ENCODE measurements at places on chromosomes 2 and 18.
A peak's percentile ranks its signal among the peaks of the same experiment; 100 is the strongest.

DNA sequence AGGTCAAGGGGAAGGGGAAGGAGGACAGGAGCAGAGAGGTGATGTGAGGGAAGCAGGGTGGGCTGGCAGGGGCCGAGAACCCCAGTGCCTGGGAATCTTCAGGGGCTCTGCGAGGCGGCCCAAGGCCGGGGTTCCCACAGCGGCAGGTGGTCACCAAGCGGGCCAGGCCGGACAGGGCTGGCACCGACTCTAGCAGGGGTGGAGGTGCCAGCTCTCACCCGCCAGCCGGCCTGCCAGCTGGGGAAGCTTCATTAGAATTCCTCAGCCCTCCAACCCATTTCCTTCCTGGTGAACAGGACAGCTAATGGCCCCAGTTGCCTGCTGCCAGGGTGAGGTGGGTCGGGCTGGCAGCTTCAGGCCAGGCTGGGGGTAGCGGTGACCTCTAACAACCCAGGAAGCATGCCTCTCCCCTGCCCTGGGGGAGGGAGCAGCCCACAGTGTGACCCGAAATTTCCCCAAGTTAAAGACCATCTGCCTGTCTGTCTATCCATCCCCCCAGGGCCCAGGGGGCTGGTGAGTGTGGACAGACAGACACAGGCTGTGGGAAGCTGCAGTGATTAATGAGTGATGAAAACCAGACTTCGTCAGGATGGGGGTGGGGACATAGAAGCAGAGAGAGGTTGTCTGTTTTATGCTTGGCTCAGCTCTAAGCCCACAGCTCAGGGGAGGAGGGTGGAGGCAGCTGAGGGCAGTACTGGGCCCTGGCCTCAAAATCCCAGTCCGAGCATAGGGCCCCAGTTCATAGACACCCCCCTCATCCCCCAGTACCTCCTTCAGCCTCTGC lies 144.1 kb downstream of the ZFP36L2 start:
- no peak for DNase-seq

DNA sequence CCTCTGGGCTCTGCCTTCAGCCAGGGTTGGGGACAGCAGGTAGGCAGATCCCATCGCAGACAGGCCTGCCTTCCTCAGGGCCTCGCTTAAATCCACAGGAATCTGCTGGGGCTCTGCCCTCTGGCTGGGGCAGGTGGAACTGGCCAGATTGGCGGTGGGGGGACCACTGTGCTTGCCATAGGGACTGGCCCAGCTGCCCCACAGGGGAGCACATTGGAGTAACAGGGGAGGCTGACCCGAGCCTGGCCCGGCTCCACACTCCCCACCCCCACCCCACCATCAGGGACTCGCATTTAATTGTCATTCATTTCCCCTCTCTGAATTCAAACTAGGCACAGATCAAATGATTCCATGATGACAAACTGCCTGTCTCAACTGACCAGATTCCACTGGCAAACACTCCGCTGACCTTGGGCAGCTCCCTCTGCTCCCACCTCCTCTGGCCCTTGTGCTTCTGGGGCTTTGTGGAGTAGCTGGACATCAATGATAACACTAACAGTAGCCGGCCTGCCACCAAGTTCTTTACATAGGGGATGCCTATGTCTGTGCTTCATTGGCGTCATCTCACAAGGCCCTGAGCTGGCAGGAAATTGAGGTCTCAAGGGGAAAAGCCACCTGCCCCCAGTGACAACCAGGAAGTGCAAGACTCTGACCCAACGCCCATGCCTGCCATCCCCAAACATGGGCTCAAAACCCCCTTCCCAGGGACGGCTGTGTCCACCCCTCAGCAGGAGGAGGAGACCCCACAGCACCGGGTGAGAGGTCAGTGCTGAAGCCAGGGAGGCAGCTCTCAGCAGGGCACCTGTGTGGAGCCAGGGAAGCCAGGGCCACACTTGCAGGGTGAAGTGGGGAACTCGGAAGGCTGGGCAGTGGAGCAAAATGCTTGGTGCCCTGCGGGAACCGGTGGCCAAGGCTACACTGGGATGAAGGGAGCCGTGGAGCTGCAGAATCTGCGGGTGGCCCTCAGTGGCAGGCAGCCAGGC lies 2.1 kb upstream of the B3GNT7 start:
- DNase-seq: peak; percentile 80

GRCh38 chr2:72781480-72781879 lies 44.4 kb downstream of the EXOC6B start:
- DNase-seq: no peak

- DNase-seq: no peak
Measured at GRCh38 chr2:161388146-161388779, 27.8 kb upstream of the TBR1 start.

GRCh38 chr2:13103778-13104493 lies 387.2 kb downstream of the TRIB2 start:
- DNase-seq: no peak

DNA sequence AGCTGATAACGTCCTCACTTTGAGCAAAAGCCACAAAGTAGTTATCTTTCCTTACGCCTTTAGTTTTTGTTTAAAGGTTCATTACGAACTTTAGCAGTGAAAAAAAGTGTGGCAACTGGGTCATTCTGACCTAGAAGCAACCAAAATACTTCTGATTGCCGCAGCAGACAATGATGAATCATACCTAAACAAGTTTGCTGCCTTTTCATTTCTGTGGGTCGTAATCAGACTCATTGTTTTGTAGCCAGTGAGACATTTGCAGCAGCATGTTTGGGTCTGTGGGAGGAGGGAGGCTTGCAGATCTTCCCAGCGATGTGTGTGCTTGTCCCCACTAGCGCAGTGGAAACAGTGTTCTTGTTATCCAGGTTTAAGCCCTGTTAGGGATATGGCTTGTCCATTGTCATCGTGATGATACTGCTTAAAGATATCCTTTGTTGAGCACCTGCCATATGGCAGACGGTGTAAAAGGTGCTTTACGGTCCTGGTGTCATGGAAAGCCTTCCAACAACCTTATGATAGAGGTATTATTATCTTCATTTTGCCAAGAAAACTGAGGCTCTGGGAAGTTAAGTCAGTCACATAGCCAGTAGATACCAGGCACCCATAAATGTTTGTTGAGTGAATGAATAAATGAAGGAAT lies 1.3 kb upstream of the GREB1 start:
- no peak for DNase-seq

DNA sequence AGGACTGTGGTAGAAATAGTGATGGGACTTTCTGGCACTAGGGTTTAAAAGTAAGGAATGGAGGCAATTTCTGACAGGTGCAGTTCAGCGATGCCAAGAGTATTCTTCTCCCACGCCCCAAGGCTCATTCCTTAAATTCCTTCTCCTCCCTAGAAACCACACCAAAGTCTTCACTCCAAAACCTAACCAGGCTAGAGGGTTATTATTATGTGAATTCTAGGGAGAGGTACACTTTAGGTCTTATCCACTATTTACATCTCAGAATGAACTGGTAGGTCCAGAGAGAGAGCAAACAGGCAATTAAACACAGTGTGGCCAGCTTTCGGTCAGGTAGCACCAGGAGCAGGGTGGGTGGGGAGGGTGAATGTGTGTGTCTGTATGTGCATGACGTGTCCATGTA lies 11.4 kb downstream of the IL1F10 start:
- no peak for DNase-seq

DNA sequence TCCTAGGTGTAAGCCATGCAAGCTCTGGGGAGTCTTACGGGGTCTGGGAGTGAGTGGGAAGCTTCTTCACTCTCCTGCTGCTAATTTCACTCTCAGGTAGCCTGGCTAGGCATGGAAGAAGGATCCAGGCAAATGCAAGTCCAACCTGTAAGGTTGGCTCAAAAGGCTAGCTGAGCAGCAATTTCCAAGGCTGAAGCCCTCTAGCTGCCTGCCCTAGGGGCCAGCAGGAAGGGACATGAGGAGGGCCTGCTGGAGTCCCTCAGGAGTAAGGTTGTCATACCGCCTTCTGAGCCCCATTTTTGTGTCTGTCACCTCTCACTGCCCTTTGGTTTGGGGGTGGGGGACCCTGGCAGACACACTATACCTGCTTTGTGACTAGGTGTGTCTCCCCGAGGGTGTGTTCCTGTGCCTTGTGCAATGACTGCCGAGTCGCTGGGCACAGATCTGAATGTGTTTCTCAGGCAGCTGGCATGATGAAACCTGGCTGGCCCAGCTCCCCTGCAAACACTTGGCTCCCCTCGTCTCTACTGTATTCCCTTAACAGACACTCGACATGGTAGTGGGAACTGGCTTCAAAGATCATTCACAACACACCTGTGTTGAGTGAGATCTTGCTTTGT lies 123.9 kb upstream of the FAM136A start:
- no peak for DNase-seq

- no peak for DNase-seq
Measured at GRCh38 chr2:201021914-201022313, 49.6 kb downstream of the HYCC2 start.

DNA sequence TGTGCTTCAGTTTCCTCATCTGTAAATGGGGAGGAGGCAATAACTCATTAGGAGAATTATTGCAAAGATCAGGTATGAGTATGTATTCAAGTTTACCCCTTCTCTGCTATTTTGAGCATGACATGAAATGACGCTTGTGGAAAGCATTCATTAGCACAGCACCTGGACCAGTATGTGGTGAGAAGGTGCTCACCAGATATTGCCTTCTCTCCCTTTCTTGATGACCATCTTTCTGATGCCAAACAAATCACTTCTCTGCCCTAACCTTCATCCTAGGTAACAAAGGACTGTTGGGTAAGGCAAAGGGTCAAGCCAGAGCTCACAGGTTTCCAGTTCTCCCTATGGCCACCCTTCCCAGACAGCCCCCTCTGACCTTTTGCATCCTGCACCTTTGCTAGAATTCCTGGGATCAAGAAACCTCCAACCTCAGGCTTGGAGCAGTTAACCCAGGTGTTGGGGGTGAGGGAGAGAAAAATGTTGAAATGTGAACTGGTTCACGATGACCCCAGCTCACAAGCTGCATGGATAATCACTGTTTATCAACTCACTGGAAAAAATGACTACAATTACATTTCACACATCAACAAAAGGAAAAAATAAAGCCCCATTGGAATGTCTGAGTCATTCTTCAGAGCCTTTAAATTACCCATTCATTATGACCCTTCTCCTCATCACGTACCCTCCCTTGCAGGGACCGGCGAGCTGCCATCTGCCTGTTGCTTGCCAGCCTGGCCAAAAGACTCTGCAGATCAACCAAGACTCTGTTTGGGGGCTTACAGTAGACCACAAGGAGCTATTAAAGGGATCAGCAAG lies 41.6 kb downstream of the LBH start:
- DNase-seq: no peak

DNA sequence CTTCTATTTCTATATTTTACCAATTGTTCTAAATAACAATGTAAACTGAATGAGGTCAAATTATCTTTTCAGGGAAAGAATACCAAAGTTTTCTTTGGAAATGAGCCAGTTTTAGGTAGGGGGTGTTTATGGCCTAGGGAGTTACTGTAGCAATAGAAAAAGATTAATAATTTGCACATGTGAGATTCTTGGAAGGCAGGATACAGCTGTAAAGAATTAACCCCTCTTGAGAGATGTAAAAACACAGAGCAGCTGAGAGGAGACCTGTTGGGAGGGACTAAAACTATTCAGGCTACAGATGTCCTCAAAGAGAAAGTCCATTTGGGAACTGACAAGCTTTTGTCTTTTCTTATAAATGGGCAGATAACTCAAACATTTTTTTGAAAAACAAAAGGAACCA lies 182.2 kb downstream of the FIGN start:
- DNase-seq: no peak

DNA sequence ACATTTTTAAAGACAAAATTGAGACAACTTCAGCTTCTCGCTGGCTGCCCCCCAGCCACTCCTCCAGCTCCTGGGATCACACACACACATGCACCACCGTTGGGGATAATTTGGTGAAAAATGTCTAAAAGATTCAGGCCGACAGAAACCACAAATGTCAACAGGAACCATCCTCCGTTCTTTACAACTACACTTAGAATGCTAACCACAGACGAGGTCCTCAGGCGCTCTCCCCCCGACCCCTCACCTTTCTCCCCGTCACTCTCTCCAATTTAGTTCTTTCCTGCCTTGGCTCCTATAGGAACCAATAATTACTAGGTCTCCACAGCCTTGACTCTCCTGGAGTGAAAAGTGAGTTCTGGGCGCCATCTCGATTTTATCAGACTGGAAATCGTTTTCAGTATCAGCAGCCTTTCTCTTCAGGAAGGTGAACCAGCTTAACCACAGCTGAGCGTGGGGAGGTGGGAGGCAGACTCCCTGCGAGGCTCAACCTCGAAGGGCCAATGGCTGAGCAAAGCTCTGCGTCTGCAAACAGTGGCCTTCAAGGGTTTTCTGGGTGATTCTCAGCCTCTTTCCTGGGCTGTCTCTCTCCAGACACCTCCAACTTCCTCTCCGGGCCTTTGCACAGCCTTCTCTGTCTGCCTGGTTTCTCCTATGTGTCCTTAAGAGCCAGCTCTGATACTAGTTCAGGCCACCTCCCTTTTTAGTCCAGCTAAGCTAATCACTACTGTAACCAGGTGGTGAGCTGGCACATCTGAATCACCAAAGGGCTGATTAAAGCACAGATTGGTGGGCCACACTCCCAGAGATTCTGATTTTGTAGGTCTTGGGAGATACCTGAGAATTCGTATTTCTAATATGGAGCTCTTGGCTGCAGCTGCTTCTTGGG lies 115.7 kb upstream of the COPS8 start:
- DNase-seq: no peak

DNA sequence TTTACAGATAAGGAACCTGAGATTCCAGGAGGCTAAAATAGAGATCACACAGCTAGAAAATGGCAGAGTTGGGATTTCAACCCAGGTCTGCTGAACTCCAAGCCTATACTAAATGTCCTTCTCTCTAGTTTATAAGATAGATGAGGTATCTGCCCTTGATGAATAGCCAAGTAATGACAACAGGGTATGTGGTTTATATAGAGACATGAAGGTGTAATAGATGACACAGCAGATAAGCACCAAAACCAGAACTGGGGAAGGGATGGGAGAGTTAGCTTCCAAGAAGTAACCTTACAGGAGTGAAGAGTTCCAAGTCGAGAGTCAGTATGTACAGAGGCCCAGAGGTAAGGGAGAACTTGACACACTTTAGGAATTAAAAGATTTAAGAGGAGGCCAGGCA lies 104.7 kb upstream of the UBXN4 start:
- no peak for DNase-seq

GRCh38 chr2:189163889-189164288 lies 15.7 kb downstream of the COL5A2 start:
- no peak for DNase-seq

- no peak for DNase-seq
Measured at GRCh38 chr2:218393750-218394290, 5.8 kb upstream of the CTDSP1 start.

DNA sequence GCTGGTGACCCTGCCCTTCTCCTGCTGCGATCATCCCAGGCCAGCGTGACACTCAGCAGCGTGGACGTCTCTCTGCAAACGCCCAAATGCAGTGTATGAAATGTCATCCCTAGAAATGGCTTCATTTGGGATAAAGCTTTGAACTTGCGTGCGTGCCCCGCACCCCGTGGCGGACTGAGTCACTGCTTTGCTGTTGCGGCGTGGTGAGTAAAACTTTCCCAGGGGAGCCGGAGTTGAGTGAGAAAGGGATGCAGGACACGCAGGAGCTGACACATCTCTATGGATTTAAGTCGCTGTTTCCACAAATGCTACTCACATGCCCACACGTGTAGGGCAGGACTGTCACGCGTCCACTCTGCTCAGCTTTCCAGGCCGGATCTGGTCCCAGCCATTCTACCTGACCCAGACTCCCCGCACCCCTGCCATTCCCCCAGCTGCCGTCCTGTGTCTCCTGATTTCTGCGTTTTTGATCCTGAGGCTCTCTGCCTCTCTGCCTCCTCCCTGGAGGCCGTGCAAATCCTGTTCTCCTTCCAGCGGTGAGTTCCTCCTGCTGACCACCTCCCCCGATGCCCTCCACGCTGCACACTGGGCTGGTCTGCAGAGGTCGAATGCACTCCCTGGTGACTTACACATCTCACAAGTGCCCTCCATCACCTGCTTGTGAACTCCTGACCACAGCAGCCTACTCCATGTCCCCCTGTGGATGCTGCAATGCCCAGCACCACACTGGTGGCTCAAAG lies 88.9 kb downstream of the MBP start:
- no peak for DNase-seq

All from memory B cell (primary cell).